NCI-H226 (cell line): ENCODE measurements at places on chromosomes 2 and 18.

GRCh38 chr18:34795070-34795732, 85.1 kb downstream of the DTNA start:
- DNase-seq = no peak

DNA sequence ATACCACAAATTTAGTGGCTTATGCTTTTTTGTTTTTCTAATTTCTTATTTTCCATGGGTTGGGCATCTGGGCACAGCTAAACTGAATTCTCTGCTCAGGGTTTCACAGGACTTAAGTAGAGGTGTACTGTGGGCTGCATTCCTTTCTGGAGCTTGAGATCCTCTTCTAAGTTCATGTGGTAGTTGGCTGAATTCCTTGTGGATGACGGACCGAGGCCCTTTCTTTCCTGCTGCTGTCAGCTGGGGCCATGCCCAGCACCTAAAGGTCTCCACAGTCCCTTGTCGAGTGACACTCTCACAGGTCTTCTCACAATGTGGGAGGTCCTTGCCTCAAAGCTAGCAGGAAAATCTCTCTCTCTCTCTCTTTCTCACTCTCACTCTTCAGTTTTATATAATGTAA, 433.5 kb upstream of the LRATD1 start:
- DNase-seq = no peak

- DNase-seq = no peak
These were observed 189.2 kb downstream of the CD226 start for GRCh38 chr18:69758458-69758857.

GRCh38 chr2:95383635-95384027, 18.9 kb upstream of the FAHD2A start:
- DNase-seq = no peak

GRCh38 chr2:37394796-37395555, 50.5 kb downstream of the QPCT start:
- no peak for DNase-seq

- DNase-seq = no peak
These were observed 18.8 kb downstream of the ARHGAP15 start for GRCh38 chr2:143148011-143148410.

- no peak for DNase-seq
These were observed 300.4 kb upstream of the KCNH7 start for GRCh38 chr2:163138947-163139346.

GRCh38 chr2:161415034-161415986, 787 bp upstream of the TBR1 start:
- DNase-seq = no peak

DNA sequence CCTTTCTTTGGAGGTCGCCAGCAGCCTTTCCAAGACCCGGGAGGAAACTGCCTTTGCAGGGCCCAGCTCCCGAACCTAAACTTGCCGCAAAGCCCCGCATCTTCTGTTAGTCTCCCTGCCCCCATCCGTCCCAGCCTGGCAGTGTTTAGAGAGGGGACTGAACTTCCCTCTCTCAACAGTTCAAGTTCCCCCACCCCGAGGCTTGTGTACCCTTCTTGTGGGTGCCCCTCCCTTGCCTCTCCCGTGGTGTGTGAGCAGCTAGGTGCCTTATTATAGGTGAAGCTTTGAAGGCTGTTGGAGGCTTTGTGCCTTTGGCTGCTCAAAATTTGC, 1.4 kb downstream of the LBH start:
- DNase-seq = no peak

DNA sequence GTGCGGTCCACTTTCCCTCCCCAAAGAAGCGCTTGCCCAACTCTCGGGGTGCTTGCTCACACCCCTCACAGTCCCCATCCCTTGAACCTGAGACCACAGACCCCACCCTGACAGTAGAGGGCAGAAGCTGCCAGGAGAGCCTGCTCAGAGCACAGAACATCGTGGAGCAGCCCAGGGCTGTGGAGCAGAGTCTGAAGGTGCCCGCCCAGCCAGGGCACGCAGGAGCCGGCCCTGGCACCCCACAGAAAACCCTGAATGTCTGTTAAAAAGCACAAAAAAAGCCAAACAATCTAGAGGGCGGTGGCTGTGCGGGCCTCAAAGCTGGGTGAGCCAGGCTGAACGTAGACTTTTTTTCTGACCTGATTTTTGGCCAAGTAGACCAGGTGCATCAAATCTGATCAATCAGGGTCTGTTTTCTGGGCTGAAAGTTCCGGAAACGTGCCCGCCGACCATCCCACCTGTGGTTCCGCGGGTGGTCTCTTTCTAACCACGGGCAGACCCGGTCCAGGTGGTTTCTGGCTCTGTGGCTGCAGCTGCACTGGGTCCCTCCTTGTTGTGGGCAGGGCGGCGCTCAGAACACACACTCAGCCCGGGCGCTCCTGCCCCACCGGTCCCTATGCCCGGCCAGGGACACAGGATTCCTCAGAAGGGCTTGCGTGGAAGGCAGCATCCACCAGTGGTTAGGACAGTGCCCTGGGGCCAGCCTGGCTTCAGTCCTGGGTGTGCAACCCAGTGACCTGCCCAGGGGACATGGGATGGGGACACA, 66.3 kb downstream of the SLC66A2 start:
- DNase-seq = no peak

GRCh38 chr18:32470460-32470713, 295 bp downstream of the GAREM1 start:
- no peak for DNase-seq

- no peak for DNase-seq
These were observed 23.5 kb upstream of the SCG2 start for GRCh38 chr2:223625652-223626051.

DNA sequence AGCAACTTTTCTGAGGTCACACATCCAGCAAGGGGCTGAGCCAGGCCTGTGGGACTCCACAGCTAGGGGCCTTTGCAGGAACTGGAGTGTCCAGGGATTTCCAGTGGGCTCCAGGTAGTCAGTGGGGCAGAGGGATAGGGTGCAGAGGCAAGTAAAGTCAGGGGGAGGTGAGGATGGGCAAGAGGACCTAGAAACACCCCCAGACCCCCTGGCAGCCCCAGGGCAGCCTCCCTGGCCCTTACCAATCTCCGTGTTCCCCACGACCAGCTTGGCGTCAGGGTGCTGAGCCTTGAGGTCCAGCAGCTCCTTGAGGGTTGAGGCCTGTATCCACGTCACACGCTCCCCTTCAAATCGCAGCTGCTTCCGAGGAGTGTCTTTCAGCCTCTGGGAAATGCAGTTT, 28.4 kb downstream of the XDH start:
- no peak for DNase-seq

DNA sequence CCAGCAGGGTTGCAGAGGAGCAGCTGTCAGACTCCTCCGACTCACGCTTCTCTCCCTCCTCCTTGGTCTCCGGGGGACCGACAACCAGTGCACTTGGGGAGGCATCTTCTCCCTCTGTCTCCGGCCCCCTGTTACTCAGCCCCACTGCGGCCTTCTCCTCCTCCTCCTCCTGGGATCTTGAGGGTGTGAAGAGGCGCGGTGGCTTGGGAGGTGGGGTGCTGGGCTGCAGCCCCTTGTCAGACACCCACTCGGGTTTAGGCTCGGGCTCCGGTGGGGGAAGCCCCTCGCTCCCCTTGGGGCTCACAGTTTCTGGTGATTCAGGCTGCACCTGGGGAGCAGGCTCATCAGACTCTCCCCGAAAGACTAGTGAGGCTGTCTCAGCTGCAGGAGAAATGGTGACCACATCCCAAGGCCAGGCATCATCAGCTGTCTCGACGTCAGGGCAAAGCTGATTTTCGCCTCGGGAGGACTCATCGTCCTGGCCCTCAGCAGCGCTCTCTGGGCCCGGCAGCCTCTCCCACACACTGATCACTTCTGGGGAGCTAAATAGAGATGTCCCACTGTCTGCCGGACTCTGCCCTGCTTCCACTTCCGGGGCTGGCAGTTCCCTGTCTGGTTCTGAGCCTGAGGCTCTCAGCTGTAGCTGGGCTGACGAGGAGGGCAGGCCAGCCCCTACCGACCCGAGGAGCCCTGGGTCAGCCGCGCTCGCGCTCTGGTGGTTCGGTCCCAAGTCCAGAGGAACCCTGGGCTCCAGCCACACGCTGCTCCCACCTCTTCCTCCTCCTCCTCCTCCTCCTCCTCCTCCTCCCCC, 9.0 kb upstream of the SFXN5 start:
- no peak for DNase-seq

DNA sequence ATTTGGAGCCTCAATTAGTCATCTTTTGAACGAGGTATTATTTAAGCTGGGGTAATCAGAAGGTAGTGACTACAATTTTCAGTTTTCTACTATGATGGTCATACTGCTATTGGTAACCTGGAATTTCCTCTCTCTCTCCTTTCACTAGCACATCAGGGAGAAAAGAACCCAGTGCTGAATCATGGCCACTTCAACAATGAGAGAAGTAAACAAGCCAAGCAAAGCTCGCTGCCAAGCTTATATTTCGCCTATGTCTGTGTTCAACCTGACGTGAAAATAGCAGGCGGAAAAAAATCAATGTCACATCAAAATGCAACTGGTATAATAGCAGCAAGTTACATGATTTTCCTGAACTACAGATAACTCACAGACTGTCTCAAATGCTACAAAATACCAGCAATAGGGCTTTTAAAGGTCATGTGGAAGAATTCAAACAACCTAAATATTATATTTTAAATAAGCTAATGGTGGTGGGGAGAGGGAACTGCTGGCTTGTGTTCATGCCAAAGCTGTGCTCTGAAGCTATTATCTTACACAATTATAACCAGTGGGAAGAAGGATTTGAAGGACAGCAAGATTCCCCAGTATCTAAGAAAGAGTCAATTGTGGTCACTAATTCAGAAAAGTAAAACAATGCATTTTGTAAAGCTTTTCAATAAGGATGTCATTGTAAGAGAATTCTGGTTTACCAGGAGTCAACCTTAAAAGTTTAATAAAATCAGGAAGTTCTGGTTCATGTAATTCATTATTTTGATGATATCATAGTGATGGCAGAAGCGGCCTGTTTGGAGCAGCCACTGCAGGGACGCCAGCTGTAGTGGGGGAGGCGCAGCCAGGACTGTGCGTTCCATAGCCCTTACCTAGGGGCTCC, 38.0 kb downstream of the RNF152 start:
- no peak for DNase-seq

DNA sequence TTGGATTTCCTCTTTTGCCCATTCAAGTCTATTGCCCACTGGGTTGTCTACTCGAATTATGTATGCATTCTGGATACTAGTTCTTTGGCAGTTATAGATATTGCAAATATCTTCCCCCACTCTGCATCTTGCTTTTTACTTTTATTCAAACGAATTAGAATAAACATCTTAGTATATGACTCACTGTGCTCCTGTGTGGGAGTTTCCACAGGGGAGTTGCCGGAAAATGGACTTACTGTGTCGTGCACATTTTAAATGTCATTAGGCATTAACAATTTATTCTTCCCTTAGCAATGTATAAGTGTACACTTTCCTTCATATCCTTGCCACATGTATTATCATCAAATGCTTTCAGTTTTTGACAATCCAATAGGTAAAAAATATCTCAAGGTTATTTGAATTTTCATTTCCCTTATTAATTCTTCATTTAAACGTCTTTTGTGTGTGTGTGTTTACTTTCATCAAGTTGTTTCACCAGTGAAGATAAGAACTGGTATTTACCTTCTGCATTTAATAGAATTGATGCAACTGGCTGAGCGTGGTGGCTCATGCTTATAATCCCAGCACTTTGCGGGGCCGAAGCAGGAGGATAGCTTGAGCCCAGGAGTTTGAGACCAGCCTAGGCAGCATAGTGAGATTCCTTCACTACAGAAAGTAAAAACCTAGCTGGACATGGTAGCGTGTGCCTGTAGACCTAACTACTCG, 4.6 kb upstream of the UGT1A5 start:
- peak; percentile 67 for DNase-seq

DNA sequence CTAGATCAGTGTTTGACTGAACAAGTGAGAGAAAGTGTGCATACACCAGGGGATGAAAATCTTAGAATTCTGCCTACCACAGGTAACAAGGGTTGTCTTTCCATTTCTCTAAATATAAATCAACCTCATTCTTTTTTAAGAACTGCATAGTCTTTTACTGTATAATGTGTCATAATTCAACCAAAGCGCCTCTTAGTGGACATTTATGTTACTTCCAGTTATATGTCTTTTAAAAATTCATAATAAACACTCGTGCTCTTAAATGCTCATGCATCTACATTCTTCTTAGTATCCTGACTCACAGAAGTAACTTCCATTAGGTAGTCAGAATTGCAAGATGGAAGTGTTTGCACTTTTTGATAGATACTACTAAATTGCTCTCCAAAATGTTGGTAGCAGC, 76.2 kb downstream of the CHRNA1 start:
- no peak for DNase-seq

DNA sequence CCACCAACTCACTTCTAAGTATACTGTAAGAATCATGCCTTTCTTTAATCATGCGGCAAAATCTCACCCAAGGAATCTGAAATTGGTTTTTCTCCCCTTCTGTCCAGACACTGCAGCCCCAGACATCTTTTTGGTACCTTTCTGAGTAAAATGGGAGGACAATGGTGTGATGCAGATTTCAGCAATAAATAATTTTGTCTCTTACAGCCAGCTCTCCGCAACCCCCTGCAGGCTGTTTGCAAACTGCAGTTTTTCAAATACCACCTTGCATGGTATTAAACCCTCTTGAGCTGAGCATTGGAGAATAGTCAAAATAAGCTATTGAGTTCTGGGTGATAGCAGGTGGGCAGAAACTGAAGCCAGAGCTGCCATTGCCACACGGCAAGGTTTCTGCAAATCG, 32.2 kb downstream of the GPR39 start:
- no peak for DNase-seq

- no peak for DNase-seq
These were observed 60.1 kb downstream of the EVA1A start for GRCh38 chr2:75500633-75501032.

- no peak for DNase-seq
These were observed 217.9 kb upstream of the RAB6C start for GRCh38 chr2:129761569-129762021.

- no peak for DNase-seq
These were observed 845 bp downstream of the EML4 start for GRCh38 chr2:42169874-42170521.

GRCh38 chr2:173934895-173935294, 30.3 kb downstream of the SP3 start:
- no peak for DNase-seq

GRCh38 chr2:151544449-151544848, 134.7 kb downstream of the RIF1 start:
- no peak for DNase-seq

- DNase-seq = no peak
These were observed 369.3 kb upstream of the LINC00305 start for GRCh38 chr18:64518191-64518590.

DNA sequence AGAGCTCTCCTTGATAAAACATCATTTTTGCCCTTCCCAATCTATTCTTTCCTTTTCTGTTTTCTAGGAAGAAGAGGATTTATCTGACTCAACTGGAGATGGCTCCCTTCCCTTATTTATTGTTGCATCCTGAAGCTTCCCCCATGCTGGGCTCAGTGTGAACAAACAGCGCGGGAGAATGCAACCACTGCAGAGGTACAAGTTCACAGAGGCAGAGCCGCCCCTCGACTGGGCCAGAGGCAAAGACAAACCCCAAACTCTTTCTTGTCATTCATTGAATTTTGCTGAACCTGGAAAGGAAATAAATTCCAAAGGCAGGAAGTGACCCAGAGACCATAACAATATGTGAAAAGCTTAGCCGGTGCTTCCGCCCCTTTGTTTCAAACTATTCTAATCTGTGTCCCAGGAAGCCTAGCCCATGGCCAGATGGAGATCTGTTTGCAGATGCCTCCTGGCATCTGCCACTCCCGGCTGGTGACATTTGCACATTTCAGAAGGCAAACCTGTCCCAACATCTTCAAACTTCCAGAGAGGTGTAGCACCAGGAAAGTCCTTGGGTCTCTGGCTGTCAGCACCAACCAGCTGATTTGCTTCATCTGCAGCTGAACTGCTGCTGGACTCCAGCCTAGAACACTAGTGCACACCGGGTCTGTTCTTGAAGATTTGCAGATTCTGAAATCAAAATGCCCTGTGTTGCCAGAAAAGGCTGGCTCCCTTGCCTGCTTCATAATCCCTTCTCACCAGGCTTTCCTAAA, 79.4 kb upstream of the MAP4K3 start:
- no peak for DNase-seq
